ENCODE measurements at places on chromosomes 1 and 21.

DNA sequence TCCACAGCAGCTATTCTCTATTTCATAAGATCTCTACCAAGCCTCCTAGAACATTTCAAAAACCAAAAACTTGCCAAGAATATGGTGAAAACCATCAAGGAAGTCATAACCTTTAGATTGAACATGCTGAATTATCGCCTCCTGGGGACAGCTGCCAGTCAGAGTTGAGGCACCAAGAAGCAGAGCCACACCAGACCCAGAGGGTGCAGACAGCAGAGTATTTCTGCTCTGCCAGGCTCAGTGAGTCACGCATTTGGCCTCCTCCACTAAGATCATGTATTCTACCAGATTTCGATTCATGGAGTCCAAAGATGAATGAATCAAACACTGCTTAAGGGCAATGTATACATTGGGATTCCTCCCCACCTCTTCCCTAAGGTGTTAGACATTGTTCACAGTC, 2.1 kb downstream of the F3 start:
- DNase-seq: no peak

DNA sequence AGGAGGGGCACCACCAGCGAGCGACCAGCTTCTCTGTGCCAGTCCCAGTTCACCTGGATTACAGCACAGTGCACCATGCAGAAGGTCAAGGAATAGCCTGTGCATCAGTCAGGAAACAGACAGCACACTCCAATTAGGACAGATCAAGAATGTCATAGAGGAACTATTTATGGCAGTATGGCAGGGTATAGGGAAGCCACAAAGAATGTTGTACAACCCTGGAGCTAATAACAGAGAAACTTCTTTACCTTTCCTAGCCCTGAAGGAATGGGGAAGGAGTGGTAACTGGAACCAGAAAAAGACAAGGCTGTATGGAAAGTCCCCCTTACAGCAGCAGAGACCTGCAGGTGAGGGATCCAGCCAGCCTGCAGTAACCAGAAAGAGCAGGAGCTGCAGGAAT, 87.8 kb upstream of the USP24 start:
- DNase-seq: no peak

DNA sequence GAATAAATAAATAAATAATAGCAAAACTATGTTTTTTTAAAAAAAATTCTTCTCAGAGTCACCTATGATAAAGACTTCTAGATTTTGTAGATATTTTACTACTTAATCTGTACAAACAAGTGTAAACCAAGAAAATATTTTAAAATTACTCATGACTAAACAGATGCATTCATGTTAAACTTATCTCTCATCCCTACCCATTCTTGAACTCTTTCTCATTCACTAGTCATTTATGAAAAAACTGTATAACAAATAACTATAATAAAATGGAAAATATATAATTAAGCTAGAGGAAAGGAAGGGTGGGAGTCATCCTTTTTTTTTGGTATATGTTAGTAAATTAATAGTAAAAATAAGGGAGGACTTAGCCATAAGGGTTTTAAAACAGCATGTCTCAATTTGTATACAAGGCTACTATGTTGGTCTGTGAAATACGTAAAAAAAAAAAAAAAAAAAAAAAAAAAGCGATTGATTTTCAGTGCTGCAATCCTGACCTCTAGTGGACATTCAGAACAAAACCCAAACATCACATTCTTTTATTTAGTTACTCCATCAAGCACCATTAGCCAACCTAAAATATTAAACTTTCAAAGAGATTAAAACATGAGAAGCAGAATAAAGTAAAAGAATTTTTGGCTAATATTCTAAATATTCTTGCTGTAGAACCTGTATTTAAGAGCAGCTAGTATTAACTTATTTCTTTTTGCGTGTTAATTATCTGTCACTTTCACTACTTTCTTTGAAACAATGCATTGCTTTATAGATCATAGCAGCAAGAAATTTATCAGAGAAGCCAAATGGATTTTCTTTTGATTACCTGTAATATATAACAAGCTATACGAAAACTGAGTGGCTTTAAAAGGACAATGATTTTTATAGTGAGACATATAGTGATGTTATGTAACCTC, 255.8 kb upstream of the CACYBP start:
- DNase-seq: peak; percentile 7

- DNase-seq: no peak
These were observed 301.7 kb upstream of the VAMP3 start for GRCh38 chr1:7469255-7469938.

DNA sequence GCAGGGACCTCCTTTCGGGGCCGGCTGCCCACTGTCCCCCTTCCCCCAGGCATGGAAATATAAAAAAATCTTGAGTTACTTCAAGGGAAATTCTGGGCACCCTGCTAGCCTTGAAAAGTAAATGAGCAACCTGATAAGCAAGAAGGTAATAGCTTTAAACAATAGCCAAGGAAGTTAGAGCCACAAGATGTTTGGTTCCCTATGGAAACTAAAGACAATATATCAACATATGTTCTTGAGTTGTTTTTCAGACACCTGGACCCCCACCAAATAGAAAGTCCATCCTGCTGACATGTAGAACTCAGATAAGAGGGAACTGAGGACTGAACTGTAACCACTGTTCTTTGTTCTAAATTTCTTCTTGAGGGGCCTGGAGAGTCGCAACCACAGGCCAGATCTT, 19.3 kb upstream of the SLC35A3 start:
- no peak for DNase-seq

DNA sequence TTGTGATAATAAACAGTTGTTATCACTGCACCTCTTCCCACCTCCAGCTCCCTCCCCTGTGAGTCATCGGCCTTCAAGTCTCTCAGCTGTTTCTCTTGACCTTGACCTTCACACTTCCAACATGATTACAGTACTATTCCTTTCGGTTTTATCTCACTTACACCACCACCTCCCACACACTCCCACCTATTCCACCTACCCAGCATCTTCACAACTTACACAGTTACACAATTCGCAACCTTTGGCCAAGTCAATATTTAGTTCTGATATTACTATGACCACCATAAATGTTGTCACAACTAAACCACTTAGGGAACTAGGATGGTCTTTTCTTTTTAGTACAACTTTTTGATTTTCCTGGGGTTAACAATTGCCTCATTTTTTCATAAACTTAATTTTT, 60.2 kb downstream of the RIPK4 start:
- no peak for DNase-seq

DNA sequence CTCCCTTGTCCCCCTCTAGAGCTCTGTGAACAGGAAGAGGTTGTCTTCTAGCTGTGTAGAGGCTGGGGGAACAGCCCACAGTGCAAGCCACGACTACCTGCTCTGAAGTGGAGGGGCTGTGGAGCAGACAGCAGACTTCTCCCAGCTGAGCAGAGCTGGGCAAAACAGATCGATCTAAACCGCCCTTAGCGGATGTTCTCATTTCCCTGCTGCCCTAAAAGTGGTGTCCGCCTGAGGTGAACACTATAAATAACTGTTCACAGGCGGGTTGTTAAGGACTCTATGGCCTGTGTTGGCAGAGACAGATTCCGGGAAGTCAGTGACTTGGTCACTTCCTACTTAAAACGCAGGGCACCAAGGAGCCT, 203.2 kb downstream of the RHOU start:
- no peak for DNase-seq

GRCh38 chr1:228778961-228779360, 43.7 kb downstream of the RHOU start:
- DNase-seq: no peak

- no peak for DNase-seq
These were observed 34.6 kb downstream of the STXBP3 start for GRCh38 chr1:108780937-108781574.

GRCh38 chr1:25021591-25022215, 91.6 kb upstream of the RUNX3 start:
- no peak for DNase-seq

GRCh38 chr1:16293538-16293937, 56.6 kb upstream of the CPLANE2 start:
- DNase-seq: no peak

GRCh38 chr21:16535102-16535422, 805.3 kb downstream of the USP25 start:
- peak; percentile 13 for DNase-seq

GRCh38 chr1:4668743-4669700, 14.6 kb downstream of the AJAP1 start:
- DNase-seq: no peak

GRCh38 chr1:110135666-110136065, 14.6 kb upstream of the SLC6A17 start:
- no peak for DNase-seq

DNA sequence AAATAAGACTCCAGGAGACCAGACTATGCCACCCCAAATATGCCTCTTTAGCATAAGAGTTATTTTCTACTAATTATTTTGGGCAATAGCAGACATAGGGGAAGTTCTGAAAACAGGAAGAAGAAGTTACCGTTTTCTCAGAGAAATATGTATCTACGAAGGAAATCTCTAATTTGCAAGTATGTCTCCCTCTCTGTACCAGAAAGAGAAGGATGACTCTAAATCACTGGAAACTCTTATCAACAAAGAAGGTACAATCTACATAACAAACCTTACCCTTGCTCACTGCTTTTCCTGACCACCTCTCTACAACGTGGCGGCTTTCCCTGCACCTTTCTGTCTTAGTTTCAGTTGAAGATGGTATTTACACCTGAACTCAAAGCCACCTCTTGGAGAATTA, 49.0 kb downstream of the OMA1 start:
- no peak for DNase-seq

DNA sequence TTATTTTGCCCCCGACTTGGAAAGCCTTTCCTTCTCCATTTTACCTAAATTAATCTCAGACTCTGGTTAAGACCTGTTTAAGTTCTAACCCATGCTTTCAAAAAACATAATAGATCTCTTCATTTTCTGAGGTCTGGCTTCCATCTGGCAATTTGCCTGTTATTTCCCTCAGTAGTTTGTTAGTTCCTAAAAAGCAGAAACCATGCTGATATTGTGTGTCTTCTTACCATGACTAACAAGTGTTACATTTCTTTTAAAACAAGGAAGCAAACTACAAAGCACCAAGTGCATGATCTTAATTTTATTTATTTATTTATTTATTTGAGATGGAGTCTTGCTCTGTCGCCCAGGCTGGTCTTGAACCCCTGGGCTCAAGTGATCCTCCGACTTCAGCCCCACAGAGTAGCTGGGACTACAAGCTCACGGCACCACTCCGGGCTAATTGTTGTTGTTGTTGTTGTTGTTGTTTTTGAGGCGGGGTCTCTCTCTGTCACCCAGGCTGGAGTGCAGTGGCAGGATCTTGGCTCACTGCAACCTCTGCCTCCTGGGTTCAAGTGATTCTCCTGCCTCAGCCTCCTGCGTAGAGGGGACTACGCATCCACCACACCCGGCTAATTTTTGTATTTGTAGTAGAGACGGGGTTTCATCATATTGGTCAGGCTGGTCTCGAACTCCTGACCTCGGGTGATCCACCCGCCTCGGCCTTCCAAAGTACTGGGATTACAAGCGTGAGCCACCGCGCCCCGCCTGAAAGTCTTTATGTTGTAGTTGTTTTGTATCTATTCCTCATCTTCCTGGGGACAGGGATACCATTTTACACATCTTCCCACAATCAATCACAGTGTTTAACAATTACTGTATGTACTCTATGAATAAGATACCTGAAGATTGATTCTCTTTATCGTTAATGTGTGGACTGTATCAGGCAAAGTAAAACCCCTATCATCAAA, 1.3 kb upstream of the PATJ start:
- no peak for DNase-seq

GRCh38 chr1:228064741-228065542, 17.6 kb upstream of the ARF1 start:
- no peak for DNase-seq

DNA sequence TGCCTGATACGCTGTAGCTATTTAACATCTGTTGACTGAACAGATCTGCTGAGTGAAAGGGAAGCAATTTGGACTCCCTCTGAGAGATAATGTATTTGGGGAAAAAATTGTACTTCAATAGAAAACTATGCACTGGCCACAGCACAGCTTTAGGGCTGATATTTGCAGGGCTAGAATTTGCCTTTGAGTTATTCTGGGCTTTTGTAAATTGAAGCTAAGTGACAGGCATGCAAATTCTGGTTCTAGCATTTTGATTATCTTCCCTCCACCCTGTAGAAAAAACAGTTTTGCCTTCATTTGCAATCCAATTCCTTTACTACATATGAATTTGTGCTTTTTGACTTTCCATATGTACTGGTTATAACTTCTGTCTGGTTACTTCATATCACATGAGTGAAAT, 7.9 kb downstream of the KYAT3 start:
- no peak for DNase-seq

DNA sequence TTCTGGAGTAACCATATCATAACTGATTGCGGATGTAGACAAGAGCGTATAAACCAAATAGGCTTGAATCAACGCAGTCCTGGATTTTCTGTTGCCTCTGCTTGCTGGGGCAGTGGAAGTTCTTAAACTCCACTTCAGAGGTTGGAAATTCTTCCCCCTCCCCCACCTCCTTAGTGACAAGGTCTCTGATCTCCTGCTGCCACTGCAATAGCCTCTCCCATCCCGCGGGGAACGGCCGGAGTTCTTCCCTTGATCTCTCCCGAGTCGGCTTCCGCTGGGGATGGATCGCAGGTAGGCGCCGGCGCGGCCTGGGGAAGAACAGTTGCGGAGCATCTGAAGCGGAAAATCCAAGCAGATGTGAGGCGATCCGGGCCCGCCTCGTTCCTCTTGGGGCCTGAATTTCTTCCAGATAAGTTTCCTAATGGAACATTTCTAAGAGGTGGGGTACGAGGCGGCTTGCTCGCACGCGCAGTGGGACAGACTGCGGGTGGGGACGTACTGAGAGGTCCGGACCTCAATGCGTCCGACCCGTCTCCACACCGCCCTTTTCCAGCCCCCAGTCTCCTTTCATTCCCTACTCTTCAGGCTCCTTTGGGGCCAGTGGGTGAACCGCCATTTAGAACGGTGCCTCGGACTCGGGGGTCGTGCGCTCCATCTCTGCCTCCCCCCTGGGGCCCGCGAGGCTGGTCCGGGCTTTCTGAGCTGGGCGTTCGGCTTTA, 3.1 kb upstream of the SIM2 start:
- no peak for DNase-seq

GRCh38 chr1:62712336-62713243, 24.4 kb upstream of the DOCK7 start:
- DNase-seq: no peak

DNA sequence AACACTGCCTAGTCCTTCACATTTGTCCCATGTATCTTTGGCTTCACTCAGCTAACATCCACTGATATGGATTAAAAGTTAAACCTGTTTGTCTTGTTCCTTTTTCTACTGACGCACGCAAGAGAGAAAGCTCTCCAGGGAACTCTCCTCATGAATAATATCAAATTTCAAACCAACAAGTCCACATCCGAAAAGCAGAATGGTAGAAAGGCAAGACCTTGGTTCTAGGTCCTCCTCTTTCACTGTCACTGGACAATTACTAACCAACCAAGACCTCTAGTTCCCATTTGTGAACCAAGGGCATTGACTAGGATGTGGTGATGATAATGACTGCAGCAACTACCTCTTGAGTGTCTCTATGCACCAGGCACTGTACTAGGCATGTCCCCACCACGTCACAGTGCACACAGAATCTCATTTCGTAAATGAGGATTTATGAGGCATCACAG, 8.4 kb downstream of the PLPP3 start:
- no peak for DNase-seq
